ENCODE measurements at places on chromosomes 1 and 21.
A peak's percentile ranks its signal among the peaks of the same experiment; 100 is the strongest.

DNA sequence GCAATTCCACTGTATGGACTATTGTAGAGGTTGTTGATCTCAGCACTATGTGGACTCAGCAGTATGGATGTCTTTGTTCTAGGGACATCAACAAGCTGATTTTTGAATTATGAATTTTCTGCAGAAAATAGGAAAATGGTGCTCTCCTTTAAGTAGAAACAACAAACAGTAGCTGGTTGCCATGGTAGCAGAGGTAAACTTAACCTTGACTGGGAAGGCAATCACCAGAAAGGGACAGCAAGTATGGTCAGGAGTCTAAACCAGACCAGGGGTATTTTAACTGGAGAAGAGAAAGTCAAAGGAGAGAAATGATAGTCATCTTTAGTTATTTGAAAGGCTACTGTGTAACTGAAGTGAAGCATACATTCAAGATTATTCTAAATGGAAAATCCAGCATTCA, 22.3 kb downstream of the WLS start:
- no peak for DNase-seq

GRCh38 chr1:25944986-25945385, 38.8 kb upstream of the STMN1 start:
- DNase-seq: no peak

DNA sequence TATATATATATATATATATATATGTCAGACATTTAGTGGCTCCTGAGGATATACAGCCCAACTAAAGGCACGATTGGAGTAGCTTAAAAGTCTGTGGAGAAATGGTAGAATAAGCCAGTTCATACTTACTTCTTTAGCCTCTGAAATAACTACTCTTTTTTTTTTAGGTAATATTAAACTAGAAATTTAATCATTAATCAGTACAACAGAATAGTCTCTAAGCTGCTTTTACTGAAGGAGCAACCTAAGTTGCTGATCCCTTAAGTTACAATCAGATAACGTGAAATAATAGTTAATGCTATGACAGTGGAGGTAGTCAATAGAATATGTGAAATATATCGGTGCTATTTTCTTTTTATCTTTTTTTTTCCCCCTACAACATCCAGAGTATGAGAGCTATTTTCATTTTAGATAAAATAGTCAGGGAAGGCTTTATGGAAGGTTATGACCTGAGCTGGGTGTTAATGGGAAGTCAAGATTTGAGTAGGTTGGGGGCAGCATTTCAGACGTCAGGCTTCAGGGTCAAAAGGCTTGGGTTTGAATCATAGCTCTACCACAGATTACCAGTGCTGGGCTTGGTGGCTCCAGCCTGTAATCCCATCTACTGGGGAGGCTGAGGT, 15.6 kb downstream of the ZMPSTE24 start:
- no peak for DNase-seq

GRCh38 chr1:32205401-32206370, at the start of gene IQCC:
Gene IQCC, plus strand, starts transcription at chr1:32205671. Its CDS starts 11 bp downstream, at chr1:32205682.
- peak; percentile 87 for DNase-seq

DNA sequence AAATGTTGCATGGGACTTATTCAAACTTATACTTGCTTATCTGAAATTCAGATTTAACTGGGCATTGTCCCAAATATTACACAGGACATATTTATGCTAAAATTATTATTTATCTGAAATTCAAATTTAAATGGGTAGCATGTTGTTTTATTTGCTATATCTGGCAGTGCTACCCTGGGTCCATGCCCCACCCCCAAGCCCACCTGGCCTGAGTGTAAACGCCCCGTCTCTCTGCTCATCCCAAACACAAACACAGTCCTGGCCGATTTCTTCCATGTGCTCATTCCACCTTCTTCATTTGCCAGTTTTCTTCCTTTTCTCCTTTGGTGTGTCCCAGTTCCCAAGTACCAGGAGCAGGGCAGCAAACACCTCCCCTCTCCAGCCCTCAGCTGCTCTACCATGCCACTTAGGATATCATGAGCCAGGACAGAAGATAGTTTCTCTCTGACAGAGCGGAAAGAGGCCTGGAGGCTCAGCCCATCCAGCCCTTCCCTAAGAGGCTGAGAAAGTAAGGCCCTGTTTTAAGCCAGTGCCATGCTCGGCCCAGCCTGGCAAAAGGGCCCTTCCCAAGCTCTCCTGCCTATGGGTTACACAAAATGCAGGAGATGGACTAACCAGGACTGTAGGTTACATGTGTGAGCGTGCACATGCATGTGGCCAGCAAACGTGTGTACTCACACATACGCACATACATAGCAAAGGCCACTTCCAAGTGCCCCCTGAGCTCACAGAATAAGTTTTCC, 69.5 kb downstream of the UBE2T start:
- no peak for DNase-seq

All from CD4-positive, CD25-positive, alpha-beta regulatory T cell (primary cell).